SK-N-SH (cell line): ENCODE measurements at places on chromosomes 16 and 17. TPM values are rescaled to one million over a fixed set of nuclear protein-coding genes. Genes with fewer than 3 reads are reported as not detected.

GRCh38 chr17:28178800-28179199 lies 136.3 kb downstream of the NLK start:
- H3K4me3 ChIP-seq, result no peak overlapping the region
- H3K27me3 ChIP-seq, result no peaks in the 10 kb centered on the region
- H3K27ac ChIP-seq, result no peak overlapping the region
- DNase-seq, result no peak
- H3K36me3 ChIP-seq, result peaks cover 10% of the 10 kb centered on the region
- H3K4me1 ChIP-seq, result peaks cover 15% of the 10 kb centered on the region

DNA sequence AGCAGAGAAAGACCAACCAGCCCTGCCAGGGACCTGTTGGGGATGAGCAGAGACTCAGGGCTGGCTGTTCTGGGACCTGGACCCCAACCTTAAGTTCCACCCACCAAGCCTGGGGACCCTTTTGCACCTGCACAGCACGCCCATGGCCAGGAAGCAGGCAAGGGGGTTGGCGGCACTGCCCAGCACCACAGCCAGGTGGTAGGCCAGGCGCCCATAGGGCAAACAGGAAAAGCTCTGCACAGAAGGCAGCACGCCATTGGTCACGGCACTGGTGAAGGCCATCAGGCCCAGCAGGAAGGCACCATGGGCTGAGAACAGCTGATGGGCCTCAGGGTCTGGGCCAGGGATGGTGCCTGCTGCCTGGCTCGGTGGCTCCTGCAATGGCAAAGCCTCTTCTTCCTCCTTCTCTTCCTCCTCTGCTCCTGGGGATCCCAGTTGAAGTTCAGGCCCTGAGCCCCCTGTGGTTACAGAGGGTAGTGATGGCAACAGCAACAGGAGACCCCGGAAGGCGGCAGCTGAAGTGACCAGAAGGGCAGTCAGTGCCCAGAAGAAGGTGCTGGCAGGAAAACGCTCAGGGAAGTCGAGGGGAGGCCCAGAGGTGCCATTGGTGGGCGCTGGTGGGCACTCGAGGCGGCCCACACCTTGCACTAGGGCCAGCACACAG lies 1.7 kb downstream of the SLC52A1 start:
- no peaks in the 10 kb centered on the region for H3K36me3 ChIP-seq
- H3K27ac ChIP-seq, result no peak overlapping the region
- H3K4me3 ChIP-seq, result no peak overlapping the region
- DNase-seq, result no peak
- H3K4me1 ChIP-seq, result peaks cover 2% of the 10 kb centered on the region; the same call in 1 of the 2 replicates

GRCh38 chr17:4208238-4208637 lies 55.5 kb downstream of the ANKFY1 start:
- H3K27me3 ChIP-seq, result no peaks in the 10 kb centered on the region
- H3K27ac ChIP-seq, result no peak overlapping the region
- no peaks in the 10 kb centered on the region for H3K4me1 ChIP-seq

DNA sequence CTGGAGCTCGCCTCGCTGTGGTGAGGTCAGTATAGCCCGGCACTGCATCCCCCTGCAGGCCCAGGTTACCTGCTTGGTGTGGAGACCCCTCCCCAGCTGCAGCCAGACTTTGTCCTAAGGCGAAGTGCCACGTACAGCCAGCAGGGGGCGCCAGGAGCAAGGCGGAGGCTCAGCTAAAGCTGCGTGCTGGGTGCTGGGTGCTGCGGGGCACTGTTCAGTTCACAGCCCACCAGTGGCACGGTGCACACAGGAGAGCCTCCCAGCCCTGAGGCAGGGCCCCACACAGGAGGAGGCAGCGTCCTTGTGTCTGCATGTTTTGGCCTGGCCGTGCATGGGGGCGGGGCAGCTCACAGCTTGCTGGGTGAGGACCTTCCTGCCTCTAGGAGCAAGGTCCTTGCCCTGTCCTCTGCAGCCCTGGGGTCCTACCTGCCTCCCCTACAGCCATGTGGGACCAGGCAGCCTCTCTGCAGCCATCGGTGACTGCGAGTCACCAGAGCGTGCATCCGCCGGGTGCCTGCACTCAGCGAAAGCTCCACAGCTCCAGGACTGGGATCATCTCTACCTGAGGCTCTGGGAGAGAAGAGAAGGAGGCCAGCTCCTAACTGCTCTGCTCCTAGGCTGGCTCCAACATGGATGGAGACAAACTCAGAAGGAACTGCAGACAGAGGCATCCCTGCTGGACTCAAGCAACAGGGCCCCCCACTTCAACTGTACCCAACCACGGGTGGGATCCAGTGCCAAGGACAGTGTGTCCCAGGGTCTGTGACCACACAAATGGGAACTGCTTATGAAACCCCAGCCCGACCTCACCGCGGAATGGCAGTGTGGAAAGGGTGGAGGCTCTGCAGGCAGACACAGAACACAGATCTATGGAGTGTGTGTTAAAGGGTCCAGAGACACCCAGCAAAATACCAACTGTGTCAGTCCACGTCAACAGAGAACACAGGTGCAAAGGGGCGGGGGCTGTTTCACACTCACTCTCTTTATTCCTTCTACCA lies 19.0 kb downstream of the SLC7A5 start:
- DNase-seq, result peak; percentile 91
- H3K27me3 ChIP-seq, result no peaks in the 10 kb centered on the region
- H3K27ac ChIP-seq, result no peak overlapping the region
- peaks cover 3% of the 10 kb centered on the region for H3K36me3 ChIP-seq
- no peak overlapping the region for H3K4me3 ChIP-seq
- H3K4me1 ChIP-seq, result peaks cover 47% of the 10 kb centered on the region

DNA sequence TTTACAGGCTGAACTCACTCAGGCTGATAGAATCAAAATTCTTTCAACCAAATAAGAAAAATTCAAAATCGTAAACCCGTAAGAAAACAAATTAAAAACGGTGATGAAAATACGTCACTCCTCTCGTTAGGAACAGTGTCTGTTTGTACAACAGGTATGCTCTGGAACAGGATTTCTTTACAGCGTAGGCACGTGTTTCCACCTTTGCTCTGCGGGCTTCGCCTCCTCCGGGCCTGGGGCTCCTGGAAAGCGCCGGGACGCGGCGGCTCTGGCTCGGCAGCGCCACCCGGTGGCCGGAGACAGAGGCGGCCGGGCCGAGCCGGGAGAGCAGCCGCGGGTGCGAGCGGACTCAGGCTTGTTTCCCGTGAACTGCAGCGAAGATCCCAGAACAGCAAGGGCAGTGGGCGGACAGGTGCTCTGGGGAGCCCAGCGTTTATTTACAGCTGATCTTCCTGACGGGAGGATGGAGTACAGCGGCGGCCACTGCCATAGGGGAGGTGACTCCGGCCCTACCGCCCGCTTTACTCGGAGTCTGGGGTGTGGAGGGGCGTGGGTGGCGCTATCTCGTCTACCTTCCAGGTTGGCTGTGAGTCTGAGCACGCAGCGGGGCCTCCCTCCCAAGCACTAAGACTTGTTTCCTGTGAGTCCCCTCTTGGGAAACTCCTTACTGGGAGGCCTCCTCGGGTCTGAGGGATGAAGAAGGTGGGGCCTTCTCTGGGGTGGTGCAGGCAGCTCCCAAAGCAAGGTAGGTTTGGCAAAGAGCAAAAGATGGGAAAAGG lies 40.5 kb upstream of the ATP2A3 start:
- no peak overlapping the region for H3K4me3 ChIP-seq
- no peaks in the 10 kb centered on the region for H3K4me1 ChIP-seq
- peak; percentile 88 for DNase-seq
- no peak overlapping the region for H3K27ac ChIP-seq
- H3K27me3 ChIP-seq, result no peaks in the 10 kb centered on the region

DNA sequence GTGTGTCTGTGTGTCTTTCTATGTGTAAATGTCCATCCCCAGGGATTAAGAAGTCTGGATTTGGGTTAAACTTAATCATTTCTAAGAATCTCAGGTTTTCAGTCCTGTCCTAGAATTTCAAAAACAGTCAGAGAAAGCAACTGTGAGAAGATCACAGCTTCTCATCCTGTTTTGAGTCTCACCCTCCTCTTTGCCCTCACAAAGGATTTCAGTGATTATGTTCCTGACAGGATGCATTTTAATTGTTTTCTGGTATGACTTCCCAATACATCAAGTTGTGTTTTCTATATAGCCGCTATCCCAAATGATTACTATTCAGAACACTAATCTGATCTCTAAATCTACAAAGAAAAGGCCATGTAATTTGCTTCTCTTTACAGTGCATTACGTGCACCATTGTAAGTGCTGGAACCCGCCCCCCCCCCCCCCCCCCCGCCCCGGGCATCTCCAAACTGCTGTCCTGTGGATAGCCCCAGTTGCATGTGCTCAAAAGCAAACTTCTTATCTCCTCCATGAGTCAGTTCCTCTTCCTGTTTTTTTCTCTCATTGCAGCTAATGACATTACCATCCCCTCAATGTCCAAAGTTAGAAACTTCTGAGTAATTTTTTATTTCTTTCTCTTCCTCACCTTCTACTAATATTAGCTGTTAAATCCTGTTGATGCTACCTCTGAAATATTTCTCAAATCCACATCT lies 73.9 kb downstream of the CDH13 start:
- H3K4me3 ChIP-seq, result no peak overlapping the region; the same call in 1 of the 2 replicates
- H3K36me3 ChIP-seq, result no peaks in the 10 kb centered on the region
- H3K27me3 ChIP-seq, result no peaks in the 10 kb centered on the region
- H3K4me1 ChIP-seq, result no peaks in the 10 kb centered on the region; the same call in 1 of the 2 replicates

DNA sequence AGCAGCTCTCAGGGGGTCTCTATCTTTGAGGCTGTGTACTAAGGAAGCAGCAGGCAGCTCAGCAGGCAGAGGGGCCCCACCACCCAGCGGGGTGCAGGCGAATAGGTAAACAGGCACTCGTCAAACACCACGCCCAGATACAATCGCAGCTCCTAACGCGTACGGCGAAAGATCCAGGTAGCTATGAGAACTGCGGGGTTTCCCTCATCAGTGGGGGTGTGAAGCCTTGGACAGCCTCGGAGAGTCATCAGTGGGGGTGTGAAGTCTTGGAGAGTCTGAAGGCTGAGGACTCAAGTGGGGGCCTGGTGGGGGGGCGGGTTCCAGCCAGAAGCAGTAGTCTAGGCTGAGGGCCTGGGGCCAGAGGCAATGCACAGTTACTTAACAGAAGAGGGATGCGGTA lies 69.0 kb downstream of the RTN4RL1 start:
- no peaks in the 10 kb centered on the region for H3K27me3 ChIP-seq
- H3K4me3 ChIP-seq, result no peak overlapping the region
- no peak for DNase-seq

GRCh38 chr16:73753931-73754330 lies 542.7 kb upstream of the PSMD7 start:
- H3K4me1 ChIP-seq, result no peaks in the 10 kb centered on the region
- no peak for DNase-seq
- no peaks in the 10 kb centered on the region for H3K27me3 ChIP-seq
- H3K36me3 ChIP-seq, result no peaks in the 10 kb centered on the region

Gene CDH13
- polyA plus RNA-seq, result 93.0 and 107 TPM in 2 replicates

Gene C1QL1
- 5.4 and 11.9 TPM in 2 replicates for polyA plus RNA-seq

Gene GP1BA
- polyA plus RNA-seq, result not detected in 2 replicates

Gene CCT6B
- polyA plus RNA-seq, result 0.48 and 0.57 TPM in 2 replicates

Gene KRT32
- not detected in 2 replicates for polyA plus RNA-seq

Gene CCL17
- polyA plus RNA-seq, result not detected in 2 replicates
